ENCODE measurements at places on chromosomes 3 and 15. TPM values are rescaled to one million over a fixed set of nuclear protein-coding genes. Genes with fewer than 3 reads are reported as not detected.
A peak's percentile ranks its signal among the peaks of the same experiment; 100 is the strongest.

DNA sequence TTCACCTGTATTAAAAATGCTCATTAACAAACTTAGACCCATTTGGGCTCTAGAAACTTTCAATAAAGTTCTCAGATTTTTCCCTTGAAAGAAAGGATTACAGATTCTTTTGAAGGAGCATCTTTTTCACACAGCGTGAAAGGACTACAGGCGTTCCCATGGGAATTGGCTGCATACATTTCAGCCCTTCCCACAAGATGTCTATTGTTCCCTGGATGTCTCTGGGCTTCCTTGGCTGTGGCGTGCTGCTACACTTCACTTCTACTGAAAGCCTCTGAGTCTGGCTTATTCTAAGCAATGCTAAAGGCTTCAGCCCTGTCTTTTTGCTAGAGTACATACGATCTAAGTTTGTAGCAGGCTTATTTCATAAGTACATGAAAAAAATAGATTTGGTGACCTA is 1.4 kb downstream of the VEPH1 start:
- no peak for DNase-seq

- no peak for DNase-seq
Measured at GRCh38 chr15:39495871-39496840, 84.7 kb upstream of the THBS1 start.

DNA sequence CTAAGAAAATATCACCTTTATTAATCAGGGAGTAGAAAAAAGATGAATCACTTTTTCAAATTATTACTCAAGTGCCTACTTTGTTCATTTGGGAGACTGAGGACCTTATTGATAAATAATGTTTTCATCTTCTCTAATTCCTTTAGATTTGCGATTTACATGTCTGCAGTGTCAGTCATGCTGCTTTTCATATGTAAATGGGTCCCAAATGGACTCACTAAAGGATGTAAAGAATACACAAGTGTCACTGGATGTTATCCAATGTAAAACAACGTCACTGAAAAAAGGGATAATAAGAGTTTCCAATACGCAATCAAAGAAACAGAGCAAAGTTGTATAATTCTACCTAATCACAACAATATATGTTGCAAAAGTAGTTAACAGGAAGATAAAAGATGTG is 84.9 kb downstream of the TFDP2 start:
- DNase-seq: no peak

GRCh38 chr3:186109897-186110803 is 1.3 kb upstream of the ETV5 start:
- peak; percentile 33 for DNase-seq

B2M gene
- total RNA-seq: 5,075 TPM
